ENCODE measurements at places on chromosomes 2 and 18.

GRCh38 chr2:203734276-203734983 is 28.0 kb downstream of the CD28 start:
- no peak for DNase-seq

GRCh38 chr18:77133051-77133834 is 660 bp upstream of the MBP start:
- DNase-seq: no peak

DNA sequence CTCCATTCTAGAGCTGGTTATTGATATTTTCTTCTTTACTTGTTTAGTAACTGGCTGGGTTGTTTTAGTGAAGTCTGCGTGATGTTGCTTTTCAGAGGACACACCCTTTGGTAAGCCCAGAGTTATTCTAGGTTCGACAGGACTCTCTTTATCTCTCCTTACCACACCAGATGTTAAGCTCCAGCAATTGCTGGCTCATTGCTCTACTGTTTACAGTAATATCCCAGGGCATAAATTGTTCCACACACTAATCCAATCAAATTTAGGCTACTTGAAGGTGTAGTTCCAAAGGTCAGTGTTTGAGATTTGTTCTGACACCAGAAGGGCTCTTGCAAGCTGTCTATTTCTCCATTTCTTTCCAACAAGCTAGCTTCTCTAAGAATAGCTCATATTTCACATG is 506.6 kb downstream of the NR4A2 start:
- no peak for DNase-seq

DNA sequence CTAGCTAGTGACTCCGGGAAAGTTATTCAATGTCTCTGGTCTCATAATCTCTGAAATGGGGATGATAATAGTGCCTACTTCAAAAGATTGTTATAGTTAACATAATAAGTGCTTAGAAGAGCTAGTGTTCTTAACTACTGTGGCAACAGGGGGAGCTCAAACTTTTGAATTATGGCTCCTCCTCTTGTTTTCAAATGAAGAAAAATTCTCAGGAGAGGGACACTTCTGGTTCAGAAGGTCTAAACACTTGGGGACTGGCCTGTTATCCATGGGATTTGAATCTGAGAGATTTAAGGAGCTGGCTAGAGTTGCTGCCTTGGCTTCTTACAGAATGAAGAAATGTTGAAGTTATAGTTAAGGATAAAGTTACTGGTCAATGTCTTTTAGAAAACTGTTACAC is 92.2 kb upstream of the ITGB6 start:
- DNase-seq: no peak

GRCh38 chr2:53033411-53033810 is 734.2 kb upstream of the CHAC2 start:
- no peak for DNase-seq

- no peak for DNase-seq
These were observed 42.9 kb downstream of the ADI1 start for GRCh38 chr2:3476321-3476984.

DNA sequence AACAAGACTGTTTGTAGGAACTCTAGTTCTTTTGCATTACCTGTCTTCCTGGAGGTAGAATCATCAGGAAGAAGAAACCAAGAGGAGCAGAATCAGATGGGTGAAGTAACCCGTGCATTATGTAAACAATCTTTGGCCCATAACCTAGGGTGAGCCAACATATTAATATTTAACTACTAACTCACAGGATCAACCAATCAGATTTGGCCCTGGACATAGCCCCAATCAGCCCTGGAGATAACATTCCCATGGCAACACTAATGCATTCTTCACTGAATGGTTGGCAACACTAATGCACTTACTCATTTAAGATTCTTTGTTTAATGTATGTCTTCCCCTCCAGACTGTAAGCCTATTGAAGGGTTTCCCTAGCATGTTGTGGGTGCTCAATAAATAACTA is 72.0 kb upstream of the CTAGE1 start:
- DNase-seq: no peak

DNA sequence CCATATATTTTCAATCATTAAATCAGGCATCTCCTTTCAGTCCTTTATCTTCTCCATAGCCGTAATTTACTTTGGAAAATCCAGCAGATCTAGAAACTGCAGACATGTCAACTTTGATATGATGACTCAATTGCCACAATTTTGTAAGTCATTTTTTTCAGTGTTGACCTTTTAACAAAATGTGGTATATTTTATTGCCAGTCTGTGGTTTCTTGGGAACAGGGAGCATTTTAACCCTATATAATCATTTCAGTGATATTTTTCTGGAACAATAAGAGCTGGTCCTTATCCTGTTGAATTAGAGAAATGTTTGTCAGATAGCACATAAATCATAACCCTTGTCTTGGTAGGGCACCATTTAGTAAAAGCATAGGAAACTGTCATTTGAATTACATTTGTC is 90.9 kb upstream of the UBXN4 start:
- no peak for DNase-seq

- DNase-seq: no peak
These were observed 405.8 kb upstream of the FAM98A start for GRCh38 chr2:34004936-34005335.

DNA sequence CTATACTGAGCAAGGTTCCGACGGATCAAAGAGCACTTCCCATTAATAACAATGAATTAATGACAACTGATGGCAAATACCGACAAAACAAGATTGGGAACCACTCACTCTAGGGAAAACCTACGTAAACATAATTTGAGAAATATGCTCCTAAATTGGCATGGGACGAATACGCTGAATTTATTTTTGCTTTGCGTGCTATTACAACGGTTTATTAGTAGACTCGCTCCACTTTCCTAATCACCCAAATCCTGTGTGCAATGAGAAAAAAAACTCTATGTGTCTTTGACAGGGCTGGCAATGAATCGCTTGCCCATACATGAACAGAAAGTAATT is 536 bp upstream of the SLC25A12 start:
- DNase-seq: no peak
